ENCODE measurements at places on chromosomes 7 and 10. TPM values are rescaled to one million over a fixed set of nuclear protein-coding genes. Genes with fewer than 3 reads are reported as not detected.
A peak's percentile ranks its signal among the peaks of the same experiment; 100 is the strongest.

NODAL gene
- not detected for total RNA-seq

TBX20 gene
- total RNA-seq = not detected

GRM8 gene
- total RNA-seq = not detected

TMEM270 gene
- 0.72 TPM for total RNA-seq

GRCh38 chr10:58897236-58897635, 279.2 kb upstream of the PHYHIPL start:
- no peaks in the 10 kb centered on the region for H3K36me3 ChIP-seq
- DNase-seq = no peak
- no peaks in the 10 kb centered on the region for H3K27me3 ChIP-seq
- H3K4me3 ChIP-seq = no peak overlapping the region
- H3K4me1 ChIP-seq = no peaks in the 10 kb centered on the region

- no peak for DNase-seq
- H3K27ac ChIP-seq = no peak overlapping the region
- no peaks in the 10 kb centered on the region for H3K4me1 ChIP-seq
- no peaks in the 10 kb centered on the region for H3K36me3 ChIP-seq
- no peak overlapping the region for H3K4me3 ChIP-seq
These were observed 13.3 kb downstream of the IGFBP1 start for GRCh38 chr7:45901566-45901965.

- no peaks in the 10 kb centered on the region for H3K4me1 ChIP-seq
- no peaks in the 10 kb centered on the region for H3K36me3 ChIP-seq
- H3K4me3 ChIP-seq = no peak overlapping the region
- DNase-seq = no peak
- H3K27me3 ChIP-seq = no peaks in the 10 kb centered on the region
- H3K27ac ChIP-seq = no peak overlapping the region
These were observed 64.6 kb downstream of the ARL5B start for GRCh38 chr10:18723801-18724200.

ANLN gene
- total RNA-seq = 238 TPM

COL1A2 gene
- 1.3 TPM for total RNA-seq

GRCh38 chr7:108497082-108497725, 28.7 kb downstream of the PNPLA8 start:
- H3K36me3 ChIP-seq = no peaks in the 10 kb centered on the region
- no peak overlapping the region for H3K4me3 ChIP-seq
- no peak overlapping the region for H3K27ac ChIP-seq
- no peaks in the 10 kb centered on the region for H3K4me1 ChIP-seq
- DNase-seq = peak; percentile 47

DNA sequence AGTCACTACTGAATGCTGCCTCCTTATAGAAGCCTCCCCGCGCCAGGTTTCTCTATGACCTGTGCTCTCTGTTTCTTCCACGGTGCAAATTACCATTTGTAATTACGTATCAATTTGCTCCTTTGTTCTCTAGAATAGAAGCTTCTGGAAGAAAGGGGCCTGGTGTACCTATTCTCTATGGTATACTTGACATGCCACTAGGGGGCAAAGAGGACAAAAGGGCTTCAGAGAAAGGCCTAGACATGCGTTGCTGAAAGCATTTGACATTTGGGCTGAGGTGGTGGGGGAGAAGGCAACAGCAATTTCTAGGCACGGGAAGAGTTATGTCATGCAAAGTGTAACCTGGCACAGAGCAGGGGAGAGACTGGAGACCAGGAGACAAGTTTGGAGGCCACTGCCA, 148.7 kb downstream of the WDR11 start:
- H3K4me3 ChIP-seq = no peak overlapping the region
- H3K4me1 ChIP-seq = no peaks in the 10 kb centered on the region
- no peak for DNase-seq
- no peaks in the 10 kb centered on the region for H3K27me3 ChIP-seq

- no peaks in the 10 kb centered on the region for H3K27me3 ChIP-seq
- H3K4me3 ChIP-seq = no peak overlapping the region
- no peaks in the 10 kb centered on the region for H3K4me1 ChIP-seq
- H3K27ac ChIP-seq = no peak overlapping the region
These were observed 777.7 kb downstream of the PHTF2 start for GRCh38 chr7:78576236-78576635.

- H3K4me3 ChIP-seq = no peak overlapping the region
- H3K27me3 ChIP-seq = no peaks in the 10 kb centered on the region
- DNase-seq = no peak
- no peaks in the 10 kb centered on the region for H3K4me1 ChIP-seq
- no peak overlapping the region for H3K27ac ChIP-seq
These were observed 291.6 kb upstream of the PODXL start for GRCh38 chr7:131848033-131848432.

TSPAN15 gene
- total RNA-seq = 199 TPM

- H3K27ac ChIP-seq = no peak overlapping the region
- DNase-seq = no peak
- H3K27me3 ChIP-seq = no peaks in the 10 kb centered on the region
These were observed 6.1 kb upstream of the ACTA2 start for GRCh38 chr10:88958721-88959120.

DNA sequence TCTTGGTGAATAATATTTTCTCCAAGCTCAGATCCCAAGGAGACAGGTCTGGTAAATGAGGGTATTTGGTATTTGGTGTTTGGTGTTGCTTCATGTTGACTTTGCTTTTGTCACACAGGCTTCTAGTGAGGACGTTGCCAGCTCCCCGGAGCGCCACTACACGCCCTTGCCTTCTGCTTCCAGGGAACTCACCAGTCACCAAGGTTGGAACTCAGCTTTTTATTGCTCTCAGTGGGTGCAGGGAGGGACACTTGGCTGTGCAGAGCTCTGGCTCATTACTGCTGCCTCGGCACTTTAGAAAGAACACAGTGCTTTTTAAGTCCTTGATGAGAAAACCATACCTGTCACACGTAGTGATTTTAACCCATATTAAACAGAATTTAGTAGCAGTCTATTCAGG, 892.9 kb downstream of the LRMDA start:
- no peaks in the 10 kb centered on the region for H3K36me3 ChIP-seq
- H3K4me3 ChIP-seq = no peak overlapping the region
- no peaks in the 10 kb centered on the region for H3K4me1 ChIP-seq
- H3K27me3 ChIP-seq = peaks cover 5% of the 10 kb centered on the region
- H3K27ac ChIP-seq = no peak overlapping the region
- DNase-seq = no peak

CNTNAP2 gene
- 0.03 TPM for total RNA-seq
